Left hindlimb (tissue), 1 donor: ENCODE measurements at places on chromosomes 11 and 22.

- no peak for DNase-seq
These were observed 16.8 kb upstream of the TMEM191C start for GRCh38 chr22:21450320-21450831.

DNA sequence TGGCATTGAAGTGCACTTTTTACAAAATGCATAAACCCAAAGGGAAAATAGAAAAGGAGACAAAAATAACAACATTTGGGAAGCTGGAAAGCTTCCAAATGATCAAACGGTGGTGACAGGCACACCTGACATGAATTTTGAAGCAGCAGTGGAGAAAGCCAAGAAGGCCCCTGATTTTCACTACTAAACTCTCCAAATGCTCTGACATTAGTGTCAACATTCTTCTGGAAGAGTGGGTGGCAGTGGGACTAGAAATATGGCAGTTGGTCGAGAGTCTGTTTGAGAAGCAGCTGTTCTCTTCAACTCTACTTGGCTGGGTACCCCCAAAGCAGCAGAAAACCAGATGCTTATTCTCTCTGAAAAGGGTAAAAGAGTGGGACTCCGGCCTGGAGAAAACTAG is 12.3 kb upstream of the APOA5 start:
- DNase-seq: no peak

DNA sequence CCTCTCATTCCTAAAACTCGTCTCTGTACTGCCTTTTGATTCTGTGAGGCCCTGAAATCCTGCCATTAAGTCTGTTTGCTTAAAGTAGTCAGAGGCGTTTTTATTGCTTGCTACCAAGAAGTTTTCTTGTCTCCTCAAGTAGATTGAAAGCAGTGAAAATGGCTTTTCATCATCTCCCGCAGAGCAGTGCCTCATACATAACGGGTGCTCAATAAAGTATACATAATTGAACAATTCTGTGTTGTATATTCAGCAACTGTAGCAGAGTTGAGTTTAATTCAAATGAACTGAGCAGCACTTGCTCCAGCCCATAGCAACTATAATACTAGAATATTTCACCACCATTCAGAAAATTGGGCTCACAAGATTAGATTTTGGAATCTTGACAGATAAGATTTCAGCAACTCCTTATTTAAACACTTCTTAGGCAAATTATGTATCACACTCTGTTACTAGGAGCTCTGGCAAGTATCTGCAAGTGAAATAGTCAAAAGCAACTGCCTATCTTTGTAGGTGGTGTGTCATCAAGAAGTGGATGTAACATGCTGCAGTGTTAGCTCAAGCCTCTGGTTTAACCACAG is 20.0 kb downstream of the FIBIN start:
- DNase-seq: no peak

DNA sequence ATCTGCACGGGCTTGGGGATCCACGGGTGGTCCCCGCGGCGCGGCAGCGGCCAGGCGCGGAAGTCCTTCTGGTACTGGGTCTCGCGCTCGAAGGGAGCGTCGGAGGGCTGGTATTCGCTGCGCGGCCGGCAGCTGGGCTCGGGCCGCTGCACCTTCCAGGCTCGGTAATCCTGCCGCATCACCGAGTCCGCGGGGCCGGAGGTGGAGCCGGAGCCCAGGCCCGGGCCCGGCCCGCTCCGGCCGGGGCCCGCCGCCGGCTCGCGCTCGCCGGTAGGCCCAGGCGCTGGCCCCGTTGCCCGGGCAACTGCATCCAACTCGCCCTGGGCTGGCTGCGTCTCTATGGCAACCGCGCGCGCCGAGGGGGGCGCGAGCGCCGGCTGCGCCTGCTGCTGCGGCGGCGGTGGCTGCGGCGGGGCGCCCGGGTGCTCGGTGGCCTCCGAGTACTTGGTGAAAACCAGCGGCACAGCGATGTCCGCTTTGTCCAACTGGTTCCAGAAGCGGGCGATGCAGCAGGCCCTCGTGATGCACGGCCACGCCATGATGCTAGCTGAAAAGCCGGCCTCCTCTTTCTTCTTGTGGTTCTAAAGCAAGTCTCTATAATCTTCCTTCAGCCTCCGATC is 897 bp downstream of the MAP6 start:
- DNase-seq: peak; percentile 72

GRCh38 chr11:10587388-10587787 is 18.9 kb upstream of the LYVE1 start:
- no peak for DNase-seq

DNA sequence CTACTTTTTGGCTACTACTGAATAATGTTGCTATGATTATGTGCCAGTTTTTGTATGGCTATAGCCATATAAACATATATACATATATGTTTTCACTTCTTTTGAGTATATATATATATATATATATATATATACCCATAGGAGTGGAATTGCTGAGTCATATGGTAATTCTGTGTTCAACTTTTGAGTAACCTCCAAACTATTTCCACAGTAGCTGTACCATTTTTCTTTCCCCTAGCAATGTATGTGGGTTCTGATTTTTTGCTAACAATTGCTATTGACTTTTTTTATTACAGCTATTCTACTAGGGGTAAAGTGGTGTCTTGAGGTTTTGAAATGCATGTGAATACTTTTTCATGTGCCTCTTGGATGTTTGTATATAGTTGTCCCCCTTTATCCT is 30.4 kb downstream of the CBL start:
- DNase-seq: no peak

DNA sequence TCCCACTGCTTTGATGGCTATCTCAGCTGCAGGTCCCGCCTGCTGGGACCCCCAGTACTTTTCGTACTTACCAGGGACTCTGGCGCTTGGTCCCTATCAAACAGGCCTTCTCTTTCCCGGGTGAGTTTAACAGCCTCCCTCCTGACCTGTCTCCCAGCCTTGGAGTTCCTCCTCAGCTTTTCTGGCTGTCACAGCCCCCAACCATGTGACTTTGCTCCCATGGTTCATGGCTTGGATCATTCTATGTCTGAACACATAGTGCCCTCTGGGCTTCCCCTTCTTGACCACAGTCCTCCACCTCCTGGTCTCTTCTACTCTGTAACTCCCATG is 56.9 kb downstream of the PARVA start:
- no peak for DNase-seq

DNA sequence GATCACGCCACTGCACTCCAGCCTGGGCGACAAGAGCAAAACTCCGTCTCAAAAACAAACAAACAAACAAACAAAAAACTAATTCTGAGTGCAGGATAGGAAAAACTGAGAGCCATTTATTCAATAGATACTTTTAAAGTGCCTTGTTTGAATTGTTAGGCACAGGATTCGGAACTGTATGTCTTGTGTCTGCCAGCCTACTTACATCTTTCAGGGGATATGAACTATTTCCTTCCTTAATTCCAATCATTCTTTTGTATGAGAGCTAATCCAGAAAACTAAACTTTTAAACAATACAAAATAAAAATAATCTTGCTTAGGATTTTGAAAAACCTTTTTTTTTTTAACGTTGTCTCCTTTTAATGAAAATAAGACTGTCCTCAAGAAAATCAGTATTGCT is 12.6 kb downstream of the UVRAG start:
- no peak for DNase-seq

- no peak for DNase-seq
These were observed 81.8 kb downstream of the SFI1 start for GRCh38 chr22:31578171-31578570.

- DNase-seq: peak; percentile 7
These were observed 61.0 kb upstream of the FGF3 start for GRCh38 chr11:69880041-69880825.

- no peak for DNase-seq
These were observed 93.6 kb upstream of the CRYBB3 start for GRCh38 chr22:25105817-25106650.

- DNase-seq: no peak
These were observed 92.5 kb downstream of the RELT start for GRCh38 chr11:73468590-73469161.

DNA sequence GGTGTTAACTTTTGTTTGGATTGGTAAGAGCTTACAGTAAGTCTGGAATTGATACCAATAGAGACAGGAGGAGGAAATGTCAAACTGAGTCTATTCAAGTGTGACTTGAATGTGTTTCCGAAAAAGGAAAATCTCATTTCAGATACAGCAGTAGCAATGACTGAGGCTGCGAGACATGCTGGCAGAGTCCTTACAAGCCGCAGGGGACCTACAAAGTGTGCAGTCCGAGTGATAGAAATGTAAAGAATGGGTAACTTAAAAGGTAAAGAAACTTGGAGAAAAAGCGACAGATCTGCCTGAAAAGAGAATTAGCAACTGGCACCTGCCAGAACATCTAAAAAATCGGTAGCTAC is 444 bp downstream of the CWF19L2 start:
- DNase-seq: no peak

DNA sequence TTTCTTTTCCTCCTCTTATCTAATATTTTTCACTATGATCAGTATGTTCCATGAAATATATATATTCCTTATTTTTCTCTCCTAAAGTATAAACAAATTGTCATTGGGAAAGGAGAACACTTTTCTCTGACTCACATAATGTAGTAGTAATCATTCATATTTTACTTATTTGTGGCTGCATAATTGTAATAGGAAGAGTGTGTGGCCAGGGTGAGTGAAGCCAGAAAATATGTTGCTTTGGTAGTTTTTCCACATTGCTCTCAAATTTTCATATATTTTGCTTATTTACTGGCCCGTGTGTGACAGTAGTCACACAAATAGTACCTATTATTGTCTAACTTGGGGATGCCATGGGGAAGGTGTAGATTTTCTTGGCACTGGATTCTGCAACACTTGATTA is 172.1 kb downstream of the DYNC2H1 start:
- no peak for DNase-seq

DNA sequence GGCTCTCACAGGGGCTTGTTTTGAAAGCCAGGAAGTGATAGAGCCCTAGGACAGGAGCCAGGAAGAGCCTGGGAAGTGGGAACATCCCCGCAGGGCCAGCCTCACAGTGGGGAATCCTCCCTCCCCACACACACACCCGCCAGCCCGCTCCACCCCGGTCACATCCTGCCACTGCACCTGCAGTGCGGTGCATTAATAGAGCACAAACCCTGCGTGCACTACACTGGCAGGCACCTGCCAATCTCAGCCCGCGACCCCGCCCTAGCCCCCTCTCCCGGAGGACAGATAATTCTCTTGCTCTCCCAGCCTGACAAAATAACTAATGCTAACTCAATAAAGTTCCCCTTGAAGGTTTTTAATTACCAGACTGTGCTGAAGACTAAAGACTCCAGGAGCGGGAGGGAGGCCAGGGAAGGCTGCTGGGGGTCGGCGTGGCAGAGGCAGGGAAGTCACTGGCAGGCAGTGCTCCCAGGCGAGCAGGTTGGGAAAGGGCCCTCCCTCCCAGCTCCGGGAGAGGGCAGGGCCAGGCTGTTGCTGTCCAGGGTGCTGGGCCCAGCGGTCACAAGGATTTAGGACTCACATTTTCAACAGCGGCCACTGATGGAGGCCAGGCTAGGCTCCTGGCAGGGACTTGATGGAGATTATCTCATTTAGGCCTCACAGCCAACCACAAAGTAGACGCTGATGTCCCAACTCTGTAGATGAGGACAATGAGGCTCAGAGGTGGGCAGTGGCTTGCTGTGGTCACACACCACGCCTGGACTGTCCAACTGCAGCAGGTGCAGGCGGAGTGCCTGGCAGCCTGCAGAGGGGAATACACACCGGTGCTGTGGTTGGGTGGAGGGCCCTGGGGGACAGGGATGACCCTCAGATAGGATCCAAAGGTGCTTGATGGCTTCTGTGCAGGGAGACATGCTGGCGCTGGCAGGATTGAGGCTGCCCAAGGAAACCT is 23.9 kb upstream of the TCF20 start:
- peak; percentile 70 for DNase-seq

DNA sequence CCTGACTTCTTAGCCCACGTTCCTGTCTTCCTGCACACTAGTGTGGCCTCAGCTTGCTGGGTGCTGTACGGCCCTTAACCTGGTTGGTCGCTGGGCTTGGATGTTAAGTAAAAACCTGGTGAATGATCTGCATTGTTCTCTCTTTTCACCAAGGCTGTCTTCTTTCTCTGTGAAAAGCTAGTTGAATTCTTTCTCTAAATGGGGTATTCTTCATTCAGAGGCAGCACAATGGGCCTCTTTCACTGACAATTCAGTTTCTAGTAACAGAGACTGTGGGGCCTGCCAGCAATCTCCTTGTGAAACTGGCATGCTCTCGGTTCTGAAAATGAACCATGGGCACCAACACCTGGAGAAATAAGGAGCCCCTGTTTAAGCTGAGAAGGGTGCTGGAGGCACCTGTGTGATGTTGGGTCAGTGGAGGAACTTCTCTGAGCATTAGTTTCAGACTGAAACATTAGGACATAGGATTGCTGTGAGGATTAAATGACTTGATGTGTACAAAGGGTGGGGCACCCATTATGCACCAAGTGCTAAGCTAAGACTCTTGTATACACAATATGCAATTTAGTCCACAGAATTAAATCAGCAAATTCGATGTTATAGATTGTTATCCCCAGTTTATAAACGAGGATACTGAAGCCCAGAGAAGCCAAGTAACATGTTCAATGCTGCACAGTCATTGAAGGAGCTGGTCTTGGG is 33.1 kb upstream of the ELF5 start:
- no peak for DNase-seq

GRCh38 chr11:10673501-10674062 is 20.0 kb downstream of the IRAG1 start:
- no peak for DNase-seq
